Right renal pelvis (tissue), 4 donors: ENCODE measurements at places on chromosomes 3 and 15. TPM values are rescaled to one million over a fixed set of nuclear protein-coding genes. Genes with fewer than 3 reads are reported as not detected.

PRICKLE2 gene
- polyA plus RNA-seq, result 17.4 TPM

SLC6A11 gene
- 0.06 TPM for polyA plus RNA-seq

AADACL2 gene
- not detected for polyA plus RNA-seq

EPHB1 gene
- 5.1 TPM for polyA plus RNA-seq

CCDC174 gene
- polyA plus RNA-seq, result 31.9 TPM

NCEH1 gene
- 4.7 TPM for polyA plus RNA-seq

SLC9C1 gene
- 0.64 TPM for polyA plus RNA-seq

GUCA1C gene
- polyA plus RNA-seq, result 0.26 TPM

SLC27A2 gene
- polyA plus RNA-seq, result 56.6 TPM

PPM1L gene
- polyA plus RNA-seq, result 7.2 TPM

CCDC80 gene
- polyA plus RNA-seq, result 95.8 TPM

IRAK2 gene
- 0.84 TPM for polyA plus RNA-seq

CTXN2 gene
- polyA plus RNA-seq, result 0.05 TPM

ANKDD1A gene
- polyA plus RNA-seq, result 6.8 TPM
